ENCODE measurements at places on chromosomes 5 and 9. TPM values are rescaled to one million over a fixed set of nuclear protein-coding genes. Genes with fewer than 3 reads are reported as not detected.

GRCh38 chr5:158465086-158465972 lies 606.4 kb upstream of the CLINT1 start:
- H3K4me3 ChIP-seq = no peak overlapping the region
- H3K27me3 ChIP-seq = no peaks in the 10 kb centered on the region
- no peaks in the 10 kb centered on the region for H3K36me3 ChIP-seq
- H3K4me1 ChIP-seq = peaks cover 12% of the 10 kb centered on the region

DNA sequence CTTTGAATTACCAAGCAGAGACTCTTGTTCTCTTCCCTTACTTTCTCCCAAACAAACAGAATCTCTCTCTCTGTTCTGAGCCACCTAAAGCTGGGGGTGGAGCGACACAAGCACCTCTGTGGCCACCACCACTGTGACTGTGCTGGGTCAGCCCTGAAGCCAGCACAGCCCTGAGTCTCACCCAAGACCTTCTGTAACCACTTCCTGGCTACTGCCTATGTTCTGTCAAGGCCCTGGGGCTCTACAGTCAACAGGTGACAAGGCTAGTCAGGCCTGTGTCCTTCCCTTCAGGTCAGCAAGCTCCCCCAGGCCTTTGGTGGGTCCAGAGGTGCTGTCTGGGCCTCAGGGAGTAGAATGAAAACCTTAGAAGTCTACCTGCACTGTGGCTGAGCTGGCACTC lies 26.1 kb upstream of the SLC28A3 start:
- H3K4me3 ChIP-seq = no peak overlapping the region
- no peaks in the 10 kb centered on the region for H3K4me1 ChIP-seq
- H3K27ac ChIP-seq = no peak overlapping the region

- H3K4me3 ChIP-seq = no peak overlapping the region
- H3K27me3 ChIP-seq = no peaks in the 10 kb centered on the region
- H3K4me1 ChIP-seq = no peaks in the 10 kb centered on the region
- DNase-seq = no peak
Observed at GRCh38 chr5:178432421-178433272, 157.5 kb downstream of the COL23A1 start.

- H3K27me3 ChIP-seq = no peaks in the 10 kb centered on the region
- no peak overlapping the region for H3K27ac ChIP-seq
- H3K4me1 ChIP-seq = no peaks in the 10 kb centered on the region
- H3K36me3 ChIP-seq = no peaks in the 10 kb centered on the region
- DNase-seq = no peak
- H3K4me3 ChIP-seq = no peak overlapping the region
Observed at GRCh38 chr9:114140850-114141249, 14.5 kb upstream of the COL27A1 start.

- H3K4me3 ChIP-seq = no peak overlapping the region
- H3K4me1 ChIP-seq = no peaks in the 10 kb centered on the region
- no peak for DNase-seq
Observed at GRCh38 chr5:13339093-13339492, 605.4 kb downstream of the DNAH5 start.

The TAF11L10 gene
- total RNA-seq = not detected

The QRFP gene
- total RNA-seq = not detected

Data from activated naive CD4-positive, alpha-beta T cell treated with anti-CD3 and anti-CD28 coated beads for 36 hours (primary cell).